ENCODE measurements at places on chromosomes 1 and 21.

GRCh38 chr21:43758811-43759210 is 17.3 kb downstream of the CSTB start:
- DNase-seq, result no peak

DNA sequence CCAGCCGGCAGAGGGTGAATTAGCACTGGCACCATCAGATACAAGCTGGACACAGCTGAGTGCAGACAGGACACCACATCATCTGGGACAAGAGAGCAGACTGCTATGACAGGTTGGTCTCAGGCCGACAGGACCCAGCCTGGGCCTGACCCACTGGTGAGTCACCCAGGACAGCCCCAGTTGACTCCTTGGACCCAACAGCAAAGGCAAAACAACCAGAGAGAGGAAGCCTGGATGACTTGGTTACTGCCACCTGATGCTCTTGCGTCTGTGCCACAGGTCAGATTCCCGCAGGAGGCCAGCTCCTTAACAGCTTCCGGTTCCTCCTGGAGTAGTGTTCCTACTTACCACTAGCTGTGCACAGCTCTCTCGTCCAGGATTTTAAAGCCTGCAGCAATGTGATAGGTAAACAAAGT is 18.5 kb downstream of the CCN1 start:
- DNase-seq, result no peak

GRCh38 chr1:62436039-62436465 is 797 bp upstream of the USP1 start:
- DNase-seq, result peak; percentile 98

- DNase-seq, result no peak
Measured at GRCh38 chr1:239237912-239238311, 148.5 kb upstream of the CHRM3 start.

GRCh38 chr1:25688390-25689119 is 72.0 kb downstream of the MAN1C1 start:
- DNase-seq, result no peak

DNA sequence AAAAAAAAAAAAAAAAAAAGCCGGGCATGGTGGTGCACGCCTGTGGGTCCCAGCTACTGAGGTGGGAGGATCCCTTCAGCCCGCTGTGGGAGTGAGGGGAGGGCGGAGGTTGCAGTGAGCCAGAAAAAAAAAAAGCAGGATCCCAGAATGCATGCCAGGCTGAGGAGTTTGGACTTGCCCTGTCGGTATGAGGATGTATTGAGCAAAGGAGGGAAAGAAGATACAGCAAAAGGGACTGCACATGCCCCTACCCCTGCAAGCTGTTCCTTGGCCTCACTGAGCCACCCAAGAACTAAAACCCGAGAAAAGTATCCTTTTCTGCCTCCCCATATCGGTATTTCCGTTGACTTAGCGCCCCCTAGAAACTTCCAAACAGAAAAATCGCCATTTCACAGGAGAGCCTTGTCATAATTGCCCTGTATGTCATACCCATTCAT is 1.3 kb upstream of the GPATCH4 start:
- DNase-seq, result no peak

GRCh38 chr21:25898671-25899070 is 163.9 kb downstream of the GABPA start:
- no peak for DNase-seq

Data from activated CD4-positive, alpha-beta memory T cell treated with anti-CD3 and anti-CD28 coated beads, Interleukin-2, amount 10 ng/mL, durations not matched to agents 7 days and 5 days (primary cell).